ENCODE measurements at places on chromosomes 1 and 21. TPM values are rescaled to one million over a fixed set of nuclear protein-coding genes. Genes with fewer than 3 reads are reported as not detected.

ERVH48-1 gene
- polyA plus RNA-seq: not detected

SPRR2G gene
- polyA plus RNA-seq: not detected

CHIA gene
- not detected for polyA plus RNA-seq

ANKRD45 gene
- not detected for polyA plus RNA-seq

SPATA21 gene
- not detected for polyA plus RNA-seq
